ENCODE measurements at places on chromosomes 16 and 17.
A peak's percentile ranks its signal among the peaks of the same experiment; 100 is the strongest.

DNA sequence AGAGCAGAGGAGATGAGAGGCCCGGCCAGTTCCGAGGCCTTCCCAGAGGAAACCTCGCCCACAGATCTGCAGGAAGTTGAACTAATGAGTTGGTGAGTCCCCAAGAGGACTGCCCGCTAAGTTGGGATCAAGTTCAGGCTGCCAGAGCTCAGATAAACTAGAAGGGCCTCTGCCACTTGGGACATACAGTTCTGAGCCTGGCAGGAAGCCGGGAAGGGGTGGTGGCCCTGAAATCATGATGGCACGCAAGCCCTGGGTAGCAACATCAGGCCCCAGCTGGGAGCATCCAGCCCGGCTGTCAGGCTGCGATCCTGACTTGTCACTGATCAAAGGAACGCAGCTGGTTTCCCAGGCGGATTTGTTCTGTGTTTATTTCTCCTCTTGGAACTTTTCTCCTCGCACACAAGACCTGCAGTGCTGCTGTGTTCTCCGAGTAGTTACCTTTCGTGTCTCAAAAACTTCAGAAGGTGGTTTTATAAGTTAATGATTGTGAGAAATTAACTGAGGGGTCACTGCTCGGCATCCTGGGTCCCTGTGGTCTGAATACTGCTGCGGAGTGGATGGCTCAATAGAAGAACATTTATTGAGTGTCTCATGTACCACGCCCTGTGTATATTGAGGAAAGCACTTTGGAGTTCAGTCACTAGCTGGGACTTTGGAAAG, 8.0 kb upstream of the WFDC1 start:
- DNase-seq = no peak

DNA sequence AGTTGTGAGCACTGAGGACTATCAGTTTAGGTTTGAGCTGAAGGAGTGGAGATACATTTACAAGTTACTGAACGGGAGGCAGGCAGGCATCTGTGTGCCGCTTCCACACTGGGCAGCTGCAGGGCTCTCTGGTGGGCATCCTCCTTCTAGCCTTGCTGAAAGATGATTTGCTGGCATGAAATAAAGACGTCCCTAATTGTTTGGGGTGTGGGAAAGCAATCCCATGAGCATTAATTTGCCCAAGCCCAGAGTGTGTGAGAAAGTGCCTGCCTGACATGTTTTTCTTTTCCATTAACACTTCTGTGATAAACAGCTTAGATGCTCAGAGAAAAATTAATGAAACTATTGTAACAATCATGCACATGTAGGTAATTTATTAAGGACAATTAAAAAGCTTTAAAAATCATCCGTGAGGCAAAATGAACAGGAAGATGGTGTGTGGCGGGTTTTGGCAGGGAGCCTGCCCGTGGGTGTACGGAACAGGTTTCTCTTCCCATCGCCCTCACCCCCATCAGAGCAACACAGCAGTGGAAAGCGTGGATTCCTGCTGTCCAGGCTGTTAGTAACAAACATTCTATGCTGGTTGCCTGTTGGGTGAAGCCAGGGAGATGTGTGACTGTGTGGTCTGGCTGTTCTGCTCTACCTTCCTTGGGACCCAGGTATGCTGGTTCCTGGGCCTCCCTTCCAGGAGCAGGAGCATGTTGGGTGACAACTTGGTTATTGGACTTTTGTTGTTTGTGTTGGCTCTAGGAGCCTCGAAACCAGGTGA, 191.9 kb downstream of the MSI2 start:
- DNase-seq = no peak

GRCh38 chr17:40341808-40342503, 22.6 kb downstream of the GJD3 start:
- DNase-seq = peak; percentile 95

DNA sequence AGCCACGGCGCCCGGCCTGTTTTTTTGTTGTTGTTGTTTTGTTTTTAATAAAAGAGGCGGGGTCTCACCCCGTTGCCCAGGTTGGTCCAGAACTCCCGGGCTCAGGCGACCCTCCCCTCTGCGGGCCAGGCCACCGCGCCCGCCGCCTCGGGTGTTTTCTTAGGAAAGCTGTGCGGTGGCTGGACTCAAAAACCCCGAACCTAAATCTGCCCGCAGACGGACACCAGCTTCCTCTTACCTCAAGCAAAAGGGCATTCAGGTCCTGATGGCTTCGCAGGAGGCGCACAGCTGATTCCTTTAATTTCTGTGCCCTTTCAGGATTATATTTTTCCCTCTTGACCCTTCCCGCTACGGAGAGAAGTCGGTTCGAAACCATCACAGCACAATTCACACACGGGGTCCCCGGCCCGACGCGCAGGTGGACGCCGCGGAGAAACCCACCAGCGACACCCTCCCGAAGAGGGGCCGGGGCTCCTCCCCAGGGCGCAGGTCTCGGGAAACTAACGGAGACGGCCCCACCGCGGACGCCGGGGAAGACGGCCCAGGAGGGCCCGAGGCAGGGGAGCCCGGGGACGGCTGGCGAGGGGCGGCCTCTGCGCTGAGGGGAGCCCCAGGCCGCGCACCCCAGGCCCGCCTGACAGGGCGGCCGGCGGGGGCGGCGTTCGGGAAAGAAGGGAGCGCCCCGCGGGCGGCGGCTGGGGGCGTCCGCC, 653 bp downstream of the FANCA start:
- DNase-seq = no peak

- DNase-seq = no peak
Observed at GRCh38 chr16:4987580-4988374, 29.6 kb downstream of the SEC14L5 start.

GRCh38 chr16:50274326-50275097, 8.2 kb downstream of the ADCY7 start:
- DNase-seq = no peak

DNA sequence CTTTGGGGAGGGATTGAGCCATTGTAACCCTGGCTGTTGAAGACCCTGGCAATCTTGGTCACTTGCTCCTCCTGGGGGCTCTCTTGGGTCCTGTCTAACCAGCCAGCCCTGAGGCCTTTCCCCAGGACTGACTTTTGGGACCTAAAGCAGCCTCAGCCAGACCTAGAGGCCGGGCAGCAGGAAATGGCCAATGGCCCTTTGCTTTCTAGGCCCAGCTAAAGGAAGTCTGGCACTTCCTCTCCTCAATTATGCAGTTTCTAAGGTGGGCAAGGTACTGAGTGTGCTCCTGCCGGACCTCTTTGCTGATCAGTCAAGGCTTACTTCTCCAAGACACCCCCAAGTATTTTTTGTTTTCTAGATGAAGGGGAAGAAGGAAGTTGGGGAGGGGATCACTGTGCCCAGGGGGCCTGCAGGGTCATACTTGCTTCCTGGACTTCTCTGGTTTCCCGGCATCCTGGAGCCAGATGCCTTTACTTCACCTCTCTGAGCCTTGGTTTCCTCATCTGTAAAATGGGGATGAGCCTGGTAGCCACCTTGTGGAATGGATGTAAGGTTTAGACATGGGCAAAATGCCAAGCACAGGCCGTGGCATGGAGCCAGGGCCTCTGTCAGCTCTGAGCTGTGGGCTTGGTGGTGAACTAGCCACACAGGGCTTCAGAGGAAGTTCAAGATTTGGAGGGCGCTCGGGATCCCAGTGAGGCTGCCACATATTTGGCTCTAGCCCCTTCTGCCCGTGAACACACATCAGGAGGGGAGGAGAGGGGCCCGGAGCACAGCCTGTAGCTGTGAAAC, 8.6 kb downstream of the CX3CL1 start:
- no peak for DNase-seq

DNA sequence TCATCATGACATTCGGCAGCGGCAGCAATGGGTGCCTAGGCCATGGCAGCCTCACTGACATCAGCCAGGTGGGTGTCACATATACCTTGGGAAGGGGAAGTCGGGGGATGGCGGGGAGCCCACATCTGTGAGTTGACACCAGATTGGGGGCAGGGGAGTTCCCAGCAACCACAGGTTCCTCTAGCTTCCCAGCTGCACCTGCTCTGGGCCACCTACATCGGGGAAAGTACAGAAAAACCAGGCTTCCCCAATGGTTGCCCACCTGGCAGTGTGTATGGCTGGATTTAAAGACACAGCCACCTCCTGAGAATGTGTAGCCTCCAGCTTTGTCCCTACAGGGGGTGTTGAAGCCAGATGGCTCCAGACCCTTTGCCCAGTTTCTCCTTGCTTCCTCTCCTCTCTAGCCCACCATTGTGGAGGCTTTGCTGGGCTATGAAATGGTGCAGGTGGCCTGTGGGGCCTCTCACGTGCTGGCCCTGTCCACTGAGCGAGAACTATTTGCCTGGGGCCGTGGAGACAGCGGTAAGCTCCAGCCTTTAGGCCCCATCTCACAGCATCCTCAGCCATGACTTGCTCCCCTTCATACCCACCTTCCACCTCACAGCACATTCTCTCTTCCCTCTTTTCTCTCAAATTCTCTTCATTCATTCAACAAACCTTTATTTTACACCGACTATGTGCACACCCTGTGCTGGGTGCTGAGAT, 5.0 kb upstream of the TRAF4 start:
- DNase-seq = peak; percentile 48

DNA sequence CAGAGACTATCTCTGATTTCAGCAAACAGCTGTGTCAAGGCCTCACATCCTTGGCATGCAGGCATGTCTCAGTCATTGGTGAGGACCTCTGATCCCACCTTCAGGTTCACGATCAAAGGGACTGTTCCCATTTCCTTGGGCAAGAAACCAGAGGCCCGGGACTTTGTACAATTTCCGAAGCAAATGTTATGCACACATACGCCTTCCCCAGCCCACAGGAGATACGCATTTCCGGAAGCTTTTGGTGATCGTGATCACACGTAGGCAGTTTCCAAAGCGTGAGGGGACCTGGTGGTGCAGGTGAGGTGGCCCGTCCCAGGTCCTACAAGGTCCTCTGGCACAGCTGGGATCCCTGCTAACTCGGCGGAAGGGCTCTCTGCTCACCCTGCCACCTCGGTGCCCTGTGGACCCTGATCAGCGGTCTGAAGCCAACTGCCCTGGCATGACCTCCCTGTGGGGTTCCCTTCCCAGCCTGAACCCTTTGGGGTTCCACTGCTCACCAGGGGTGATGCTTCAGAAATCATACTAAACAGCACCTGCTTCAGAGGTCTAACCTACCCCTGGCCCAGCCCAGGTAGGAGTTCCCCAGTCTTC, 28.8 kb upstream of the KLHDC4 start:
- DNase-seq = no peak

DNA sequence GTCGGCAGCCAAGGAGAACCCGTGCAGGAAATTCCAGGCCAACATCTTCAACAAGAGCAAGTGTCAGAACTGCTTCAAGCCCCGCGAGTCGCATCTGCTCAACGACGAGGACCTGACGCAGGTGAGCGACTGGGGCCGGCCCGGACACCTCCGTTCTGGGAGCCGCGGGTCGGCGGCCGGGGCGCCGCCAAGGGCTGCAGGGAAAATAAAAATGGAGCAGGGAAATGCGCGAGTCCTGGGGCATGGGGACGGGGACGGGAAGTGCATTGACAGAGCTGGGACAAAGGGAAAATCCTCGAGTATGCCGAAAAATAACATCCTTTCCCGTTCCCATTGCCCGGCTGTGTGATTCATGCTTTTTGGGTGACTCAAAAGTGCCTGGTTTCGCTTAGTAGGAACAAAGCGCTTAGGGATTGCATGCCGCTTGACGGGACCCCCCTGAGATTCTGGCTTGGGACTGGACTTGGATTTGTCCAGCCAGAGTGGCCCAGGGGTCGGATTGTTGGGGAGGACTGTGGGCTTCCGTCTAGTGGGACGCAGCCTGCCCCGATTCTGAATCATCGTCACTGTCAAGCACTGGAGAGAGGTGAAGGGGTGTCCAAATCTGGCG, 699 bp downstream of the MPRIP start:
- DNase-seq = peak; percentile 68

DNA sequence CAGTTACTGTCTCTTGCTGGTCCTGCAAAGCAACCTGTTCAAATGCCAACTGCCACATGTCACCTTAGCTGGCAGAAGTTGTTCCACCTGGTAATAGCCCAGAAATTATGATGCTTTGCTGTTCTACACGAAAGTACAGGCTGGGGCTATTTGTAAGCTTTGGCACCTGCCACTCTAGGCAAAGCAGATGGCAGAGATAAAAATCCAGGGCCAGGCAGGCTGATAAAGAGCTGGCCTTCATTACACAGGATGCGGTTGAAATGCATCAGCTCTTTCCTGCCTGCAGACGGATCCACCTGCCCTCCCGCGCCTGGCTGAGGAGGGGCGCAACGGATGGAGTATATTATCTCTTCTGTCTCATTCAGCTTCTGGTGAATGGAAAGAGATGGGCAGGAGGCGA, 29.3 kb upstream of the KDM8 start:
- no peak for DNase-seq

GRCh38 chr16:85419503-85420408, 193.4 kb upstream of the GSE1 start:
- no peak for DNase-seq

DNA sequence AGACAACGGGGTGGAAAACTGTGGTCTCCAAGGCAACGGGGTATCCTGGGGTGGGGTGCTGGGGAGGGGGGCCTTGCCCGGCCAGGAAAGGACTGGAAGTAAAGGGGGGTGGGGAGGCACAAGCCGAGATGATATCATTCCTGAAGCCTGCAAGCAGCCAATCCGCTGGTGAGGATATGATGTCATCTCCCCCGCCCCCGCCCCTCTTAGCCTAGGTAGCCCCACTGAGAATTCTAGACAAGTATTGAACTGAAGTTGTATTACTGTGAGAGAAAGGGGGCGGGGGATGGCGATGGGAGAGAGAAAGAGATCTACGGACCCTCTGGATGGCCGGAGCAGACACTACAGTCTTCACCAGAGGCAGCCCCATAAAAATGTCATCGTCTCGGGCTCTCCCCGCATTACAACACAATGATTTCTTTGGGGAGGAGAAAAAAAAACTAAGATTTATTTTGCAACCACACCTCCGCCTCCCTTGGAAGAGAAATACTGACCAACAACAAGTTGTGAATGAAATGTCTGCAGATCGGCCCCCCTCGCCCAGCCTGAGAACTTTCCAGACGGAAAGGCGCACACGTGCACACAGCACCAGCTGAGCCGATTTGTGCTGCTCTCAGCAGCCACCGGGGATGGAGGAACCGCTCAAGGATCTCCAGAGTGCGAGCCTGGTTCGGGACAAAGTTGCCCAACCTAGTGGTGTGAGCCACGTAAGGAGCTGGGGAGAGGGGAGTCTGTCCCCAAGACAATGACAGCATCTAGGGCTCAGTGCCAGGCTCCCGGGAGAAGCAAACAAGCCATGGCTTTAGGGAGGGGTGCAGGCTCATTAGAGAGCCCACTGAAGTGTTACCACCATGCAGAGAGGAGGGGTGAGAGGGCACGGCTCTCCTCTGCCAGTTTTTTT, 222.1 kb downstream of the SOX9 start:
- no peak for DNase-seq

GRCh38 chr16:73545755-73546154, 497.8 kb upstream of the ZFHX3 start:
- no peak for DNase-seq

- DNase-seq = no peak
Observed at GRCh38 chr16:85037721-85038120, 10.1 kb downstream of the KIAA0513 start.
